ENCODE measurements at places on chromosomes 6 and 20.

DNA sequence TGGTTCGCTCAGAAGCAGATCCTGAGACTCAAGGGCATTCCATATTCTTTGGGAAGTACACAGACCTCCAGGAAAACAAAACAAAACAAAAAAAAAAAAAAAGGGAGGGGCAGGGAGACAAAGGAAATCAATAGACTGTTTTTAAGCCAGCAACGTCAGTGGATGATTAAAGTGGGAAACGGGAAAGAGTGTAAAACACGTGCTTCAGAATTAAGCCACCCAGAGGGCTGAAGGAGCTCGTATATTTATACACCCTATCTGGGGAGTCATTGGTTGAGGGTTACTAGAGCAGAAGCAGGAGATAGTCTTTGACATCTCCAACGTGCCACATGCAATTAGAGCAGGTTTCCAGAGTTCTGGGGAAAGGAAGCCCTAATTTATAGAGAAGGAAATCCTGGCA, 26.2 kb downstream of the PDE7B start:
- DNase-seq, result no peak

DNA sequence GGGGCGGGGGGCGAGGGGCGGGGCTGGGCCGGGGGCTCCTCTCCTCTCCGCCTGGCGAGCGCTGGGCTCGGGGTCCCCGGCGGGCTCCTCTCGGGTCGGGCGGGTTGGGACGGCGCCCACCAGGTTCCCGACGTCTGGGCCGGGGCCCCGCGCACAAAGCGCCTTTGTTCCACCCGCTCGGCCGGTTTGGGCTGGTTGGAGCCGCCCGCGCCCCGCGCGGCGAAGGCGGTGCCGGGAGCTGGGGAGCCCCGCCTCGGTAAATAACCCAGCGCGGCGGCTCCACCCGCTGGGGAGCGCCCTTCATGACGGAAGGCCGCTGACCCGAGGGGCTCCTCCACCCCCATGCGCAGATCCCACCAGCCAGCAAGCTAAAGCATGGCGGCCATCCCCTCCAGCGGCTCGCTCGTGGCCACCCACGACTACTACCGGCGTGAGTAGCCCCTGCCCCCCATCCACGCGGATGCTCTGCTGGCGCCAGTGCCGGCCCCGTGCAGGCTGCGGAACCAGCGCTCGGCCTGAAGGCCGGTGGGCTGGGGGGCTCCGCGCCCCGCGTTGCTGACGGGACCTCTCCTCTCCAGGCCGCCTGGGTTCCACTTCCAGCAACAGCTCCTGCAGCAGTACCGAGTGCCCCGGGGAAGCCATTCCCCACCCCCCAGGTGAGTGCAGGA, 503 bp downstream of the PPDPF start:
- DNase-seq, result peak; percentile 73

DNA sequence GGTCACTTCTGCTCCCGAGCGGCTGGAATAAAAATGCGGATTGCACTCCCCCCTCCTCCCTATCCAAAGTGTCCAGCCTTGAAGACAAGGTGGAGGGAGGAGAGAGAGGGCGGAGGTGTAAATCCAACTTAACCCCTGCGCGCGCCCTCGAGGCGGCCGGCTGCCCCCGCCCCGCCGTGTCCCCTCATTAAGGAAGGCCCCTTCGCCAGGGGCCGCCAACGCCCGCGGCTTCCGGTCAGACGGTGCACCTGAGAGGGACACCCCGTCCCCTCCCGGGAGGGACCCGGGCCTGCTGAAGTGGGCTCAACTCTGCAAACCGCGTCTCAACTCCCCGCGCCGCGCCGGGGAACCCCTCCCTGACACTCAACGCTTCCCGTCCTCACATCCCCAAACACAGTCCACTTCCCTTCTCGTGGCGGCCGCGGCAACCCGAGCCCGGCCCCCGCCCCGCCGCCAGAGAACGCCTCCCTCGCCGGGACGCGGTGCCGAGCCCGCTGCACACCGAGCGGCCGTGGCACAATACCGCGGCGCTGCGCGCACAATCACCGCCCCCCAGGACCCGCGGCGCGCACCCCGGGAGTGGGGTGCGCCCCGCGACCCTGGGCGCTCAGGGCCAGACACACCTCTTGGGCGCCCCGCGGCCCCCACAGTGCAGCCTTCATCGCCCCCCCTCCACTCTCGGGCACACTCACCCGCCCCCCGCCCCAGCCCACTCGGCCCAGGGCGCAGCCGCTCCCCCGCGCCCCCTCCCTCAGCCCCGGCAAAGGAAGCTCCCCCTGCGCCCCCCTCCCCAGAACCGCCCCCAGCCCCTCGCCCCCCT, 102.5 kb downstream of the NOL4L start:
- DNase-seq, result peak; percentile 29

- DNase-seq, result no peak
These were observed 25.5 kb downstream of the ACOT13 start for GRCh38 chr6:24692415-24692814.

DNA sequence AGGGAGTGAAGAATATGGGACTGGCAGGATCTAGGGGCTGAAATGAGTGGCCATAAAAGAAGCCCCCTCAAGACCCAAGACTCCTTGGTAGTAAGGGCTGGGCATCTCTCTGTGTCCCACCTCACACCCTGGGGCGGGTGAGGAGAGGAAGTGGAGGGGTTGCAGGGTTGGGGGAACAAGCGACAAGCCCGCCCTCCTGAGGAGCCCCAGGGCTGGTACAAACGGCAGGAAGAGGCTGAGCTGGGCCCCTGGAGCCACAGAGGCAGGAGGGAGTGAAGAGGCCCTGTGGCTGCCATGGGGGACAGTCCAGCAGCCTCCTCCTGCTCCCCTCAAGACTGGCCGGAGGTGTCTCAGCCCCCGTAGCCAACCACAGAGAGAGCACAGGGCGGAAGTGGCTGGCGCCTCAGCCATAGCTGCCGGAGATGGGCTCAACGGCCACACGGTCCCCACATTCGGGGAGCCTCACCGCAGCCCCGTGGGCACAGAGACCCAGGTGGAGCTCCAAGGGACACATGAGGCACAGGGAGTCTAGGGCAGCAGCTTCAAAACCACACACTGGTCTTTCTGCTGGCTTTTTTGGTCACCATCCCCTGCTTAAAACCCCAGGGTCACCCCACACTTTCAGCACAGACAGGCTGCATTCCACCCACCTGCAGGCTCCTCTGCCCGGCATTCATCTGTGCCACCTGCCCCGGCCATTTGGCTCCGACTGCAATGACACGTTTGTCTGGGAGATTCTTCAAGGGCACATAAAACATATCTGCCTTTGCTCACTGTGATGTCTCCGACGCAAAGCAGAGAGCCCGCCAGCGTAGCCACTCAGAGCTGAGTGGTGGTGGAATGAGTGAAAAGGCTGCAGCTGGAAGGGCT, 524 bp downstream of the C20orf203 start:
- no peak for DNase-seq

- DNase-seq, result peak; percentile 50
These were observed 395.3 kb downstream of the CD109 start for GRCh38 chr6:74091136-74091793.

DNA sequence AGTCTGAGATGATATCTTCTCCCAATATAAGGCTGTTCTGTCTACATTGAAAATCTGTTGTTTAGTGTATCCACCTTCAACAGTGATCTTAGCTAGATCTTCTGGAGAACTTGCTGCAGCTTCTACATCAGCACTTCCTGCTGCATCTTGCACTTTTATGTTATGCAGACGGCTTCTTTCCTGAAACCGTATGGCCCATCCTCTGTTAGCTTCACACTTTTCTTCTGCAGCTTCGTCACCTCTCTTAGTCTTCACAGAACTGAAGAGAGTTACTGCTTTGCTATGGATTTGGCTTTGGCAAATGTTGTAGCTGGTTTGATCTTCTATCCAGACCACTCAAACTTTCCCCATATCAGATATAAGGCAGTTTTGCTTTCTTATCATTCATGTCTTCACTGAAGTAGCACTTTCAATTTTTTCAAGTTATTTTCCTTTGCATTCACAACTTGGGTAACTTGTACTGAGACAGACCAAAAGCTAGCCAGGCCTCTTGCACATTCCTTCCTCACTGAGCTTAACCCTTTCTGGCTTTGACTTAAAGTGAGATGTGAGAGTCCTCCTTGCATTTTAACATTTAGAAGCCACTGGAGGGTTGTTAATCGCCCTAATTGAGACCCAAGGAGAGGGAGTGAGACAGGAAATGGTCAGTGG, 110.1 kb downstream of the PREP start:
- no peak for DNase-seq

Data from kidney tubule cell (primary cell).